NCI-H1417 (cell line): ENCODE measurements at places on chromosomes 2 and 18.

GRCh38 chr2:31227110-31227509, 6.8 kb upstream of the EHD3 start:
- DNase-seq: peak; percentile 41

DNA sequence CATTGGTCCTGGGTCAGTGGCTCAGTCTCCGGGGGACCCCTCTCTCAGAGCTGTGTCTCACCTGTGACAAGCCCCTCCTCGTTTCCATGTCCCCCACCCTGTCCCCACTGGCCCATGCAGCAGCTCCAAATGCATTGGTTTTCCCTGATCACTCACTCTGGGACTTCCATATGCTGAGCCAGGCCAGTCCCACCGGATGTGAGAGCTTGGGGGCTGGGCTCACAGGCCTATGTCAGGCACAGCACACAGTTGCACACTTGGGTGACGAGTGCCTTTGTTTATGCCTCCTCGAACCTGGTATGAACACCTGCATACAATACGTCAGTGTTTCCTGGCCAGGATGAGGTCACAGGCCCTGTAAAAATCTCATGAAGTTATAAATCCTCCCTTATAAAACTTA, 232.5 kb downstream of the TFCP2L1 start:
- DNase-seq: peak; percentile 47

DNA sequence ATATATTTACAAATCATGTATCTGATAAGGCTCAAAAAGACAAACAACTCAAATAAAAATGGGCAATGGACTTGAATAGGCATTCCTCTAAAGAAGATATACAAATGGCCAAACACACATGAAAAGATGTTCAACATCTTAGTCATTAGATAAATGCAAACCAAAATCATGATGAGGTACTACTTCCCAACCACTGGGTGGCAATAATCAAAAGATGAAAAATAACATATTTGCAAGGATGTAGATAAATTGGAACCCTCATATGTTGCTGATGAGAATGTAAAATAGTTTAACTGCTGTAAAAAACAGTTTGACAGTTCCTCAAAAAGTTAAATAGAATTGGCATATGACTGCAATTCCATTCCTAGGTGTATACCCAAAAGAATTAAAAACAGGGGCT, 132.3 kb downstream of the TTC32 start:
- DNase-seq: no peak

DNA sequence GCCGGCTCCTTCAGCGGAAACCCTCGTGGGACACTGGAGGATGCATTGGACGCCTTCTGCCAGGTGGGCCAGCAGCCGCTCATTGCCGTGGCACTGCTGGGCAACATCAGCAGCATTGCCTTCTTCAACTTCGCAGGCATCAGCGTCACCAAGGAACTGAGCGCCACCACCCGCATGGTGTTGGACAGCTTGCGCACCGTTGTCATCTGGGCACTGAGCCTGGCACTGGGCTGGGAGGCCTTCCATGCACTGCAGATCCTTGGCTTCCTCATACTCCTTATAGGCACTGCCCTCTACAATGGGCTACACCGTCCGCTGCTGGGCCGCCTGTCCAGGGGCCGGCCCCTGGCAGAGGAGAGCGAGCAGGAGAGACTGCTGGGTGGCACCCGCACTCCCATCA, 7.8 kb upstream of the CENPA start:
- DNase-seq: no peak

DNA sequence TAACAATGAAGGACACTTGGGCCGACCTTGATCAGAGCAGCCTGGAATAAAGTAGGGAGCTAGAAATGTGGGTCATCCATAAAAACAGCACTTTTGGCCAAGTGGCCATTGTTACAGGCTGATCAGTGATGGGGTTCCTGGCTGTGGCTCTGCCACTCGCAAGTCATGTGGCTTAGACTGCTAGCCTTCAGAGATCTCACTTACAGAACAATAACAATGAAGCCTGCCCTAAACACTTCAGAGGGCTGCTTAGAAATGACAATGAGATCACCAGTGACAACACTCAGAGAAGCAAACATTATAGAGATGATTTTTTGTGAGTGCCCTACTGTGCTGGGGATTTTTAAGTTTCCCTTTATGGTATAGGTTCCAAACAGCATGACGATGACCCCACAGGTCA, 107.9 kb upstream of the LMAN1 start:
- DNase-seq: peak; percentile 33

- DNase-seq: no peak
Observed at GRCh38 chr2:196239622-196240587, 68.5 kb upstream of the STK17B start.
